ENCODE measurements at places on chromosomes 6 and 20. TPM values are rescaled to one million over a fixed set of nuclear protein-coding genes. Genes with fewer than 3 reads are reported as not detected.

RNF144B gene
- polyA plus RNA-seq = 6.1 TPM

FAM184A gene
- 0.65 TPM for polyA plus RNA-seq

TMX4 gene
- 103 TPM for polyA plus RNA-seq

SLC17A1 gene
- polyA plus RNA-seq = not detected

TRAPPC3L gene
- not detected for polyA plus RNA-seq

MAS1 gene
- not detected for polyA plus RNA-seq
